ENCODE measurements at places on chromosomes 2 and 18. TPM values are rescaled to one million over a fixed set of nuclear protein-coding genes. Genes with fewer than 3 reads are reported as not detected.

DNA sequence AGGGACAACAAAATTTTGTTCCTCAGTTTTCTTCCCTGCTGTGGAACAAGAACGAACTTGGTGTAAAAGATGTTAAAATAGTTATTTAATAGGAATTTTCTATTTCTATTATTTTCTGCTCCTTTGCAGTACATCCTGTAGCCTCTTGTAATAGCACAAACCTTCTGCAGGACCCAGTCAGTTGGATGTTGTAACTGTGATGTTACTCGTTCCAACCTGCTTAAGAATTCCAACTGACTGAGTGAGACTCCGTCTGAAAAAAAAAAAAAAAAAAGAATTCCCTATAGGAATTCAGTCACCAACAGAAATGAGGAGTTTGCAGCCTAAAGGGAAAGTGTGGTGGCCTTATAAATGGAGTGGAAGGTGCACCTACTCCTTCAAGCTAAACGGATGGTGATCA lies 46.4 kb upstream of the CDH20 start:
- no peak for DNase-seq

- DNase-seq = no peak
Measured at GRCh38 chr2:156800781-156801361, 364.7 kb downstream of the GPD2 start.

- DNase-seq = no peak
Measured at GRCh38 chr2:85257970-85258605, 69.7 kb downstream of the TGOLN2 start.

- DNase-seq = no peak
Measured at GRCh38 chr2:33406622-33407021, 69.8 kb upstream of the RASGRP3 start.

GRCh38 chr18:62939433-62939832 lies 224.1 kb downstream of the PHLPP1 start:
- DNase-seq = peak; percentile 75

- no peak for DNase-seq
Measured at GRCh38 chr2:226273440-226273839, 526.2 kb downstream of the IRS1 start.

DNA sequence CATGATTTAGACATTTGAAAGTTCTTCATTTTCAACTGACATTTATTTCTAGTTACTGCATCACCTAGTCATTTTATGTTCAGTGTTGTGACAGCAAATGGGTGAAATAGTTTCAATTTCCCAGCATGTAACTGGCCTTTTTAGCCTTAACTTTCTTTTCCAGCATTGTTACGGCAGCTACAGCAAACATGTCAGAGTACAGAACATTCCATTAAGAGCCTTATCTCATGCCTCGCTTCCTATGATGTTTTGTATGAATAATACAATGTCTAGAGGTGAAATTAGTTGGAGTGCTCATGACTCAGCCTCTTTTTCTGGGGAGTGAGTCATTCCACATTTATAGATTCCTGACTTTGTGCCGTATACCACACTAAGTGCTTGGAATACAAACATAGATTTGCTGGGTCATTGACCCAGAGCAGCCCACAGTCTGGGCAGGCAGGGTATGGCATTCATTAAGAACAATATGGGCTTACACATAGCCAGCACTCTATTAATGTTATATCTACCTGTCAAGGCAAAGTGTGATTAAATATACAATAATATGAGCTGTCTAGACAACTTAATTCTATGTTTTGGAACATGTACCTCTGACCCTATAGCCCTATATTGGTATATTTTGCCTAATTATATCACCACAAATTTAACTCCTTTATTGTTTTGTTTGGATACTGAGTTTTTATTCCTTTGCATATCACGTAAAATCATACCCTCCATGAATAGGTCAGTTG lies 72.2 kb downstream of the MAP2 start:
- no peak for DNase-seq

DNA sequence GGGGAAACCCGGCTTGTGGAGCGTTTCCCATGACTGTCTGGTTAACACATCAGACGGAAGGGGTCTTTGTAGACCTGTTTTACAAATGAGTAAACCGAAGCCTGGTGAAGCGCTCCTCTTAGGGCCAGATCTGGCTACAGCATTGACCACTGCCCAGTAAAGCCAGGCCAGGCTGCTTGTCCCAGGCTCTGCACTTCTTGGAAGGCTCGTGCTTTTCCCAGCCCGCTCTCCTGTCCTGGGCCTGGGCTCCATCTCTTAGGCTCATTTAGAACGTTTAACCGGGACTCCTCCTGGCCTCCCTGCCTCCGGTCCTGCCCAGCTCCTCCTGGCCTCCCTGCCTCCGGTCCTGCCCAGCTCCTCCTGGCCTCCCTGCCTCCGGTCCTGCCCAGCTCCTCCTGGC lies 4.8 kb downstream of the GPC1 start:
- no peak for DNase-seq

- DNase-seq = no peak
Measured at GRCh38 chr18:72973841-72974240, 106.1 kb upstream of the NETO1 start.

- no peak for DNase-seq
Measured at GRCh38 chr2:56148825-56149224, 35.0 kb upstream of the CCDC85A start.

Gene DPP4
- total RNA-seq = 0.27 TPM

Gene AP1S3
- 0.81 TPM for total RNA-seq

Gene ALLC
- not detected for total RNA-seq

Gene GAD1
- 3.2 TPM for total RNA-seq

Gene MC5R
- total RNA-seq = not detected
